ENCODE measurements at places on chromosomes 16 and 17.

DNA sequence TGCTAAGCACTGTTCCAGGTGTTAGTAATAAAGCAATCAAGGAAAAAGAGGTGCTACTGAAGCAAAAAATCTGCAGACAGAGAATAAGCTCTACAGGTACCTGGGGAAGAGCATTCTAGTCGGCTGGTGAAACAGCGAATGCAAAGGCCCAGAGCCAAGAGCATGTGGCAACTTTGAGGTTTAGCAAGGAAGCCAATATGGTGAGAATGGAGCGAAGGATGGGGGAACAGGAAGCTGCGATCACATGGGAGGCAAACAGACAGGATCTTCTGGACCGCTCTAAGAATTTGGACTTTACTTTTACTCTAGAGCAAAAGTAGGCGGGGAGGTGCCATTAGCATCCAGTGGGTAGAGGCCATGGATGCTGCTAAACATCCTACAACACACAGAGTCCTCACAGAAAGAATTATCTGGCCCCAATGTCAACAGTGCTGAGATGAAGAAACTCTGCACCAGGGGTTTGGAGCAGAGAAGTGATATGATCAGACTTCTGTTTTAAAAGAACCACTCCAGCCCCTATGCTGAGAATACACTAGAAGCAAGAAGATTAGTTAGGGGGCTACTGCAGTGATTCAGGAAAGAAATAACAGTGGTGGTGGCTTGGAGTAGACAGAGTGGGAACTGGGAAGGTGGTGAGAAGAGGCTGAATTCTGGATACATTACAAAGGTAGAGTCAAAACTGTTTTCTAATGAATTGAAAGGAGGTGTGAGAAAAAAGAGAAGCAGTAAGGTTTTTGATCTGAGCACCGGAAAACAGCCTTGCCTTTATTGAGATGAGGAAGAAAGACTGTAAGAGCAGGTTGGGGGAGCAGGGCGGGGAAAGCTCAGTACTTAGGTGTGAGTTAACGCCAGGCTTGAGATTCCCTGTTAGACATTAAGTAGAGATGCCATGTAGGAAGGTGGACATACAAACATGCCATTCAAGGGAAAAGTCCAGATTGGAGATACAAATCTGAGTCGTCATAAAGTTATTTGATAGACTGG, 11.0 kb downstream of the EFTUD2 start:
- DNase-seq: no peak

GRCh38 chr16:87491522-87492290, 1.1 kb downstream of the ZCCHC14 start:
- DNase-seq: no peak

DNA sequence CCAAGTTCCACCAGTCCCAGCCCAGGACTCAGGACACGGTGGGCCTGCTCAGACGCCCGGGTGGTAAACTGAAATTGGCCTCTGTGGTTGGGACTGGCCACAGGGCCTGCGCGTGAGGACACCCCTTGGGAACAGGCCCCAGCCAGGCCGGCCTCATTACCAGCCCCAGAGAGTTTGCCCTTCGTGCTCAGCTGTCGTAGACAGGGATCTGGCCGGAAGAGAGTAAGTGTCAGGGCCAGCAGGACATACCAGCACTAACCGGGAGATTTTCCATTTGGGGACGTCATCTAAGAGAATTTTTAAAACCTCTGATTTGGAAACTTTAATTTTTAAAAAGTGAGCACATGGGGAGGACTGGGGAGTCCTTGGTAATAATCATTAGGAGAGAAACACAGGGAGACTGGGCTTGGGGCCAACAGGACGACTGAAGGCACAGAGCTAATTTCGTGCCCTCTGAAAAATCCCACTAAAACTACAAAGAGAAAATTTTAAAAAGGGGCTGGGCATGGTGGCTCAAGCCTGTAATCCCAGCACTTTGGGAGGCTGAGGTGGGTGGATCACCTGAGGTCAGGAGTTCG, 2.4 kb upstream of the RBFOX3 start:
- DNase-seq: no peak

DNA sequence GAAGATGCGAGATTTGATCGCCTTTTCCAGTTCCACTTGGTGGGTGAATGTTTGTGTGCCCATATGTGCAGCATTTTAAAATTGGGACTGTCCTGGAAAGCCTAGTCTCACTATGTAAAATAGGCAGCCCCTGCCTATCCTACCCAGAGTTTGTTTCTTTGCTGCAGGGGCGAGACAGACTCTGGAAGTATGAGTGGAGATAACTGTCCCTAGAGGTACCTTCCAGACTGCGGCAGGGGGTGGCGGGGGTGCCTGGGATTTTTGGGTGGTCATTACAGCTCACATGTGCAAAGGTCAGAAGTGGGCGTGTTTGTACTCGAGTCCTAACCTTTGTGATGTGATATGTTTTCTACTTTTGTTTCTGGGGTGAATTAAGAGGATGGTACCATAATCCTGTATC, 36.6 kb downstream of the MPRIP start:
- DNase-seq: no peak

DNA sequence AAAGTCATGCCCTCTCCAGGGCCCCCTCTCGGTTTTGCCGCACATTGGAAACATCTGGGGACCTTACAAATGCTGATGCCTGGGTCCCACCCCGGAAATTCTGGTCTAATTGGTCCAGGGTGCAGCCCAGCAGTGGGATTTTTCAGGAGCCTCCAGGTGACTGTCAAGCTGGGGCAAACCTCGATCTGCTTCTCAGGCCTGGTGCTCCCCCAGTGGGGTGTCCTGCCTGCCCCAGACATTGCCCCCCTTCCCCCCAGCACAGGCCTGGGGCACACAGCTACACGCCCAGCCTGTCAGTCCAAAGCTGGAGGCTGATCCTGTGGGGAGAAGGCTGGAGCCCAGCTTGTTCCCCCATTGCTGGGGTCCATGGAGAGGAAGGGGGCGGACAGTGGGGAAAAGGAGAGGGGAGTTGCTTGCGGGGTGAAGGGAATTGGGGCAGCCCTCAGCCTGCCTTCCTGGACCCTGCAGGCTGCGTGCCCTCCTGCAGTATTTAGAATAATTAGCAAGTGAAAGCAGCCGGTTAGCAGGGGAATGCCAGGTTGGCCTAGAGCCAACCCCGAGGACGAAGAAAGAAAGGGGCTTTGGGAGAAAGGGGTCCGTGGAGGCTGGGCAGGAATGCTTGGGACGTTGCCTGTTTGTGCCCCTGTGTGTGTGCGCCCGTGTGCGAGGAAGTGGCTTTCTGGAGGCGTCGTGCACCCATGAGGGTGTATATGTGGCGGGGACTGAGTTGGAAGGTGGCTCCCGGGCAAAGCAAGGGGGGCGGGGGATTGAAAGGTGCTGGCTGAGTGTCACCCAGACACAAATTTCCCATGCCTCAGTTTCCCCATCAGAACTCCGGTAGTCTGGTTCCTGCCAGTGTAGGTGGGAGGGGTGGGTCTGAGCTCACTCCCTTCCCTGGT, 5.9 kb downstream of the FOXJ1 start:
- no peak for DNase-seq

DNA sequence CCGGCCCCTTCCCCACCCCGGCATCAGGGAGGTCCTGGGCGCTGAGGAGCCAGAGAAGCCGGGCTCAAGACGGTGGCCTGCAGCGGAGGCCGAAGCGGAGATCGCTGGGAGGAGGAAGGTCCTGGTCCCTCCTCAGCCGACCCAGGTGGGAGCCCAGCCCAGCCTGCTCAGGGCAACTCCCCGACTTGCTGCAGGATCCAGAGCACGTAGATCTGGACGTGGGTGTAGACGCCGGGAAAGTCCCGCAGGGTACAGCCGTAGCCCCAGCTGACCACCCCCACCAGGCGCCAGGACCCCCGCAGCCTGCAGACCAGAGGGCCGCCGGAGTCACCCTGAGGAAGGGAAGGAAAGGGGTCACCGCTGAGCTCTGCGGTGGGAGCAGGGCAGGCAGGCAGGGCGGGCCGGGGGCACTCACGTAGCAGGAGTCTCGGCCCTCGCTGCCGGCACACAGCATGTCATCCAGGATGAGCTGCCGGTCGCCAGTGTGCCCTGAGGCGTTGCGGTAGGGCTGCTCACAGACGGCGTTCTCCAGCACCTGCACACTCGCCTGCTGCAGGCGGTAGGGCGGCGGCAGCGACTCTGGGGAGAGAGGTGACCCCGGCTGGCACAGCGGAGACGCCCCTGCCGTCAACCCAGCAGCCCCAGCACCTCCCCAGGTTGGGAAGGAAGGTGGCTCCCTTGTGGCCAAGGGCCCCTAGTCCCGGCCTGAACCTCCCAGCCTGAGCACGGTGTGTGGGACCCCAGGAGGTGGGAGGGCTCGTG, 5.4 kb downstream of the TPSD1 start:
- no peak for DNase-seq

GRCh38 chr16:30885196-30885595, 8.7 kb downstream of the BCL7C start:
- no peak for DNase-seq

DNA sequence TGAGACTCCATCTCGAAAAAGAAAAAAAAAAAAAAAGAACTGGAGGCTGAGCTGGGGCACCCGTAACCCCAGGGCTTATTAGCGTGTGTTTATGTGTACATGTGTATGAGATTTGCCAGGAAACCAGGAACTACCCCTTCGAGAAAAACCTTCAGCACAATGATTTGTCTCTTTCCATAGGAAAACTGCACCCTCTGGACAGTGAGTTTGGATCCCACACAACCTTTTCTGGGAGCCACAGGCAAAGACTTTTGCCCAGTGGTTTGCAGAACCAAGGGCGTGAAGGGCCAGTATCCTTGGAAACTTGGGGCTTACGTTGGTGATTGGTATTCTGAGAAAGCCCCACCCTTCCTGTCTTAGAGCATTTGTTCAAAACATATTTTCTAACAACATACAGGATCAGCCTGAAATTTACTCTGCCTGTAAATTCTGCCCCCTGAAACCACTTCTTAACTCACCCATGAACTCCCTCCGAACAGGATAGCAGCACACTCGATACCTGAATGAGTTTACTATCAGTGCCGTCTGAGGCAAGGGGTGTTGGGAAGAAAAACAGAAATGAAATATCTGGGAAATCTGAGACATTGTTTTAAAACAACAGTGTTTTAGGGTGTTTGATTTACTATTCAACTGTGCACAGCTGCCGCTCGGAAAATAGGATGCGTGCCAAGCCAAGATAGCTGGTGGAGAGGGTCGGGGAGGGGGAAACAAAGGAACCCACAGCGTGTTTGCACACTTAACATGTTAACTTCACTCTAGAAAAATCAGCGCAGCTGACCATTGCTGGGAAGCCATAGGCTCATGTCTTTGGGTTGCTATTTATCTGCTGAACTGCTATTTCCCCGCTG, 40.2 kb upstream of the MAF start:
- DNase-seq: no peak

DNA sequence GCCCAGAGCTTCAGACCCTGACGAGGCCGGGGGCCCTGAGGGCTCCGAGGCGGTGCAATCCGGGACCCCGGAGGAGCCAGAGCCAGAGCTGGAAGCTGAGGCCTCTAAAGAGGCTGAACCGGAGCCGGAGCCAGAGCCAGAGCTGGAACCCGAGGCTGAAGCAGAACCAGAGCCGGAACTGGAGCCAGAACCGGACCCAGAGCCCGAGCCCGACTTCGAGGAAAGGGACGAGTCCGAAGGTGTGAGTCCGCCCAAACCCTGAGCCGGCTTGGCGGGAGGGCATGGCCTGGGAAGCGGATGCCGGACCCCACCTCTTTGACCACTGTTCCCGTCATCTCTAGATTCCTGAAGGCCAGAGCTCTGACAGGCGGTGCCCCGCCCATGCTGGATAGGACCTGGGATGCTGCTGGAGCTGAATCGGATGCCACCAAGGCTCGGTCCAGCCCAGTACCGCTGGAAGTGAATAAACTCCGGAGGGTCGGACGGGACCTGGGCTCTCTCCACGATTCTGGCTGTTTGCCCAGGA, 4.4 kb downstream of the NOL3 start:
- DNase-seq: no peak

DNA sequence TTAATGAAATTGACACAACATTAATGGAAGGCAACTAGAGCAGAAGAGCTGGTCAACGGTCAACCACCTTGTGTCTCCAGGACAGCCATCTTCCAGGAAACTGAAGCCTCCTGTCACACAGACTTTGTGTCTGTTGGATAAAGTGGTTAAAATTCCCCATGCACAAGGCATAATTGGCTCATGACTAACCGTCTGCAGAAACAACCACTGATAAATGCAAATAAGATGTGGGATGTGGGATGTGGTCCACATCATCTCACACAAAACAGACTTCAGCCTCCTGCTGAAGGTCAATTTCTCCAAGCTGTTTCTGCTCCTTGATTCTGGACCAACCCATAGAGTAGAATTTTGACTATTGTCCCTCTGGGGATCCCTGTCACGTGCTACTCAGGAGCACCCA, 26.9 kb upstream of the XYLT1 start:
- no peak for DNase-seq

DNA sequence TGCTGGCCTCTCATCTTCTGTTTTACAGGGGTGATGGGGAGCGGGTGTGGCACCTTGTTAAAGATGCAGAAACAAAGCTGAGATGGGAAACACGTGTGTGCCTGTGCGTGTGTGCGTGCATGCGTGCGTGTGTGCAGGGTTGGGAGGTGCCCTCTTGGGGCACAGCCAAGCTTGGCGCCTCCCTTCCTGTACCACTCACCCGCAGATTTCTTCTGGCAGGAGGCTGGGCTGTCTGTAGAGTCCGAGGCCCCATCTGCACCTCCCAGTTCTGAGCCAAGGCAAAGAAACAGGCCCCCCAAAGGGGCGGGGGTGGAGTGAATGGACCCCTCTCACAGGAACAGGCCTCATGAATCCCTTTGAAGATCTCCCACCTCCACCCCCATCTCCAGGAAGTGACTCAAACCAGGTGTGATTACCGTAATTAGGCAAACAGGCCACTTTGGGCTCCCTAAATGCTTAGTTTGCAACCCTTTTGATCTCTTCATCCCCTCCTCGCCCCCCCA, 20.9 kb downstream of the TNS4 start:
- peak; percentile 66 for DNase-seq

GRCh38 chr17:1999557-2000251, 25.4 kb downstream of the RTN4RL1 start:
- no peak for DNase-seq

DNA sequence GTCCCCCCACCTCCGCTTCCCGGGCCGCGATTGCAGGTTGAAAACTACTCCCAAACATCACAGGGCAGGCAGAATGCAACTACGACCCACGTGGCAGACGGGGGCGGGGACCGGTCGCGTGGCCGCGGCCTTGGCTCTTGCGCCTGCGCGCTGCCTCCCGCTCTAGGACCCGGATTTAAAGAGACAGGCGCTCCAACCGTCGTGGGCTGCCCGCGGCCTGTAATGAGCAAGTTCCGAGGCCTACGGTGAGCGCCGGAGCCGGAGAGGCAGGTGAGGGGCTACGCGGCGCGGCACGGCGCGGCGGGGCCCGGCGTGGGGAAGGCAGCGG, at the start of gene LIG3:
Gene LIG3, plus strand, starts transcription at position 160 of the 328 bp plus-strand sequence. CDS start 2,494 bp downstream, outside the sequence.
- DNase-seq: peak; percentile 92
